Osteocyte (in vitro differentiated cells): ENCODE measurements at places on chromosomes 2 and 18. TPM values are rescaled to one million over a fixed set of nuclear protein-coding genes. Genes with fewer than 3 reads are reported as not detected.

NEB gene
- total RNA-seq, result 0.40 and 1.3 TPM in 2 replicates

PLGLB2 gene
- 5.9 and 7.0 TPM in 2 replicates for total RNA-seq

DNA sequence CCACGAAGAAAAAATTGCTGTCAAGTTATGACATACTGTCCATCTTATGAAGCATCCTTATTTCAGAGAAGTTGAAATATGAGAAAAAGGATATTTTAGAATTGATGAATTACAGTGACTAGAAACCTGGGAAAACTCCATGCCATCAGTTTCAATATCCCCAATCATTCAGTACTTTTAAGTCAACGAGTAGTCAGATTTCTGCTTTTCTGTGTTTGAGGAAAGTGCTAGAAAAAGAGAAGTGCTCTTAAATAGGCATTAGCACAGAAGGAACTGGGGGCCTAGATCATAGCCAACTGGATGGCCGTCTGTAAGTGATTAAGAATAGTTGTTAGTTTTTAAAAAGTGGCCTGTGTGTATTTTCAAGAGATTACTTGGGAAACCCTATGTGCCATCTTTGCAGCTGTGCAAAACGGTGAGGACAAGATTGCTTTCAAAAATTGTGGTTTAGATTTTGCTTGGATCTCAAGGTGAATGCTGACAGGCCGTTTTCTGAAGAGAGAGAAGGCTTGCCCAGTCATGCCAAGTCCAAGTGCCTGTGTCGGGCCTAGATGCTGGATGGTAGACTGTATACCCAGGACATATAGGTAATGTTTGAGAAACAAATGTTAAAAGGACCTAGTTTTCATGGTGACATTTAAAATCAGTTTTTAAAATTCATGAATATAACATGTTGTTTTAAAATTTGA, 5.1 kb downstream of the NEDD4L start:
- no peak for DNase-seq

RGPD4 gene
- 0.05 and 0.18 TPM in 2 replicates for total RNA-seq

DNA sequence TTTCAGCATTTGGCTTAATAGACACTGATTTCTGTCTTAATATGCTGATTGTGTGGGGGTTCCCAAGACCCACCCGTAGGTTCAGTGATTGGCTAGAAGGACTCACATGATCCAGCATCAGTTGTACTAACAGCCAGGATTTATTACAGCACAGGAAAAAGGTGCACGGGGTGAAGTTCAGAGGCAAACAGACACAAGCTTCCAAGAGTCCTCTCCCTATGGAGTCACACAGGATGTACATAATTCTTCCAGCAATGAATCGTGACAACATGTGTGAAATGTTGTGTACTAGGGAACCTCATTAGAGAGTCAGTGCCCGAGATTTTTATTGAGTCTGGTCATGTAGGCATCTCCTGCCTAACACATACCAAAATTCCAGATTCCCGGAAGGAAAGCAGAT, 52.8 kb downstream of the GALNT1 start:
- no peak for DNase-seq

DNA sequence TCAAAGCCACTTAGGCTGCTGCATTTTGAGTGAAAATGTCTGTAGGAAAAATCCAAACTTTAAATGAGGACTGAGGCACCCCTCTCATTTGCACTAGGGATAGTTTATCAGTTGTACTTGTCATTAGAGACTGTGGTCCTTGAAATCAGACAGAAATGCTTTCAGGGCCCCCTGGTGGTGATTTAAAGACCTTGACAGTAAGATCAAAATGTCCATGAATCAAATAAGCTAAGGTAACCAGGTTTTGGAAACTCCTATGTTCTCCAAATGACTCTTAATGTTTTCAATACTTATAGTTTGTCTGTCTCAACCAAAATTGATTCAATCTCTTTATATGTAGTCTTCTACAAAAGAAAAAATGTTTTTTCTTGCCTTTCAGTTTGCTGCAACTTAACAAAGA, 28.8 kb upstream of the DDX18 start:
- DNase-seq, result no peak

ANKRD30B gene
- not detected in 2 replicates for total RNA-seq

C2orf76 gene
- total RNA-seq, result 11.1 and 11.5 TPM in 2 replicates

DNA sequence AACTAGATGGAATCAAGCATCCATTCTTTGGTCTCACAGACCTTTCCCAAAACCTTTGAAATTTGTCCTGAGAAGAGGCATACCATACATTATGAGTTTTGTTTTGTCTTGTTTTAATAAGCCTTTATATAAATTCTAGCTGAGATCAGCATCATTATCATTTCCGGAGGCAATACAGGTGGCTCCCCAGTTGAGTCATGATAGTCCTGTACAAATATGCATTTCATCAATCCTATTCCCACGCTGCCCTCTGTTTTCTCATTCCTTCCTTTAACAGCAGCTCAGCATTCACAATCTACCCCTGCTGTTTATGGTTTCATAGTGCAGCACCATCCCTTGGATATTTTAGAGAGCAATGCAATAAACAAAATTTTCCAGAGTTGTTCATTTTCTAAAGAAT, 216.7 kb downstream of the TXNL1 start:
- DNase-seq, result no peak

CHST10 gene
- 14.4 and 17.3 TPM in 2 replicates for total RNA-seq

DNA sequence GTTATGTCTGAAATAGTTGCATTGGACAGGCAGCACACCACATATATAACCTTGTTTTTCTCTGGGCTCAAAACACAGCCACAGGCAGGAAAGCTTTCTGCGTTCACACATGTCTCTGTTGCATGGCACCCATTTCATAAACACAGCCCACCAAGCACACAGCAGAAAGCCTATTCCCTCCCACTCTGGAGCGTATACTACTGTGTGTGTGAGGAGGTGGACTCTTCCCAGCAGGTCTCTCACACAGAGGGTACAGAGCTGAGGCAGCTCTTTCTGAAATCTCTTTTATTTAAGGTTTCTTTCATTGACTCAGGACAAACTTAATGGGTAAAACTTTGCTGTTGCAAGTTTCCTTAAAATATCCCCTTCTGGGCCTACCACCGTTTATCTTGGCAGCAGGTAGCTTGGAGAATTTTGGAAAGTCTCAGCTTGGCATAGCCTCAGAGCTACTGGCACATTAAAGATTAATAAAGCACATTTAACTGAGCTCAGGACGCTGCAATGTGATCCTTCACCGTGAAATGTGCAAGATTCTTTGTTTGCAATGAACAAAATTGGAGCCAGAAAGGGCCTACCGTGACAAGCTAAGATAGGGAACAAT, 105.1 kb upstream of the NCKAP5 start:
- DNase-seq, result no peak

LIMS4 gene
- total RNA-seq, result 1.9 and 2.4 TPM in 2 replicates

GRCh38 chr2:16189029-16189835, 248.9 kb downstream of the MYCN start:
- DNase-seq, result no peak

DNA sequence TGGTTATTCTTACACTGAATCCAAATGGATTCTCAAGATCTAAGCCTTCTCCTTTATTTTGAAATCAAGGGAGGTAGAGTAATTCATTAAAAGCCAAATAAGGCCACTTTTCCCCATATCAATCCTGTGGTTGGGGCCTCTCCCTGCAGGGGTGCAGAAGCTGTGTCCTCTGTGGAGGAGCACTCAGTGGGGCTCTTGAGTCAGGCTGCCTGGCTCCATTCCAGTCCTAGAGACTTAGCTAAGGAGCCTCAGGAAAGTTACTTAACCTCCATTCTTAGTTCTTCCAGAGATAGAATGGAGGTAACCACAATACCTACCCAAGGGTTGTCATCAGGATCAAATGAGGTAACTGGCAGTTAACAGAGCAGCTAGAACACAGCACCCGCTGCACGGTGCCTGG, 564.3 kb downstream of the CMPK2 start:
- DNase-seq, result no peak

- peak; percentile 65 for DNase-seq
Measured at GRCh38 chr2:128466376-128466775, 147.7 kb upstream of the HS6ST1 start.

- DNase-seq, result peak; percentile 79
Measured at GRCh38 chr18:79508565-79509535, 113.1 kb downstream of the NFATC1 start.

SKOR2 gene
- not detected in 2 replicates for total RNA-seq

GRCh38 chr2:197075754-197076337, 149.3 kb upstream of the PGAP1 start:
- DNase-seq, result no peak

GRCh38 chr2:25582077-25582830, 91.1 kb downstream of the DTNB start:
- no peak for DNase-seq

- DNase-seq, result no peak
Measured at GRCh38 chr2:39686456-39686855, 20.7 kb downstream of the TMEM178A start.

NCKAP5 gene
- 0.46 and 0.50 TPM in 2 replicates for total RNA-seq

- DNase-seq, result no peak
Measured at GRCh38 chr2:49359721-49360406, 205.5 kb upstream of the FSHR start.

DNA sequence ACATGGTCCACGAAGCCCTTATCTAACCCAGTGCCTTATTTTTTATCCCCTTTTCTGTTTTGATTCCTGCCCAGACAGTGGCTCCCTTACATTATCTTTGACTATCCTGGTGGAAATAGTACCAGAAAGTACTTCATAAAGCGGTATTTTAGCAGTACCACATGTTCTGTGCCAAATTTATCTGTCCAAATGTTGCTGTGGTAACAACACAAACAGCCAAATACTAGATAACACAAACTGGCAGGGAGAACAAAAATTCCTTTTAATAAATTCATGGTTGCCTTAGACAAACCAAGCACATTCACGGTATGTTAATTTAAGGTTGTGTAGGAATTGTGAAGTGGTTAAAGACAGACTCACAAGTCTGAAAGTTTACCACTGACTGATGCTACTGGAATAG, 187.9 kb upstream of the LHCGR start:
- DNase-seq, result no peak

RAX gene
- not detected in 2 replicates for total RNA-seq

- no peak for DNase-seq
Measured at GRCh38 chr2:56011624-56012023, 88.0 kb upstream of the EFEMP1 start.

PTGR3 gene
- total RNA-seq, result 17.7 and 19.7 TPM in 2 replicates

MYL1 gene
- not detected in 2 replicates for total RNA-seq

DNA sequence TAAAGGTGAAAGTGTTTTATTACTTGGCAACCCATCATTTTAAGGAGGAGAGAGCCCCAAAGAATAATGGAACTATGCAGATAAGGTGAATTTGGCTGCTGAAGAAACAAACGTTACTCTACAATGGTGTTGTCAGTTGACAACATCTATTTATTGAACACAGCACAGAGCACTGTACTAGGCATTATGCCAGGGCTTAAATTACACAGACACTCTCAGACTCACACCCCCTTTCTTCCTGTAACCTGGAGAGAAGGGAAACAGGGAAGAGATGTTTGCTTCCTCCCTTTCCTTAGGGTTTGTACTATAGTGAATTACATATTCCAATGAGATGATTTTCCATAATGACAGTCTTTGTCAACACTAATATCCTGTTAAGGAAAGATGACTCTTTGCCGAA, 94.0 kb upstream of the ATP5MC3 start:
- no peak for DNase-seq

GRCh38 chr2:37599688-37600525, 71.5 kb downstream of the CDC42EP3 start:
- DNase-seq, result no peak

- peak; percentile 46 for DNase-seq
Measured at GRCh38 chr2:234293973-234294372, 202.9 kb downstream of the ARL4C start.

DNA sequence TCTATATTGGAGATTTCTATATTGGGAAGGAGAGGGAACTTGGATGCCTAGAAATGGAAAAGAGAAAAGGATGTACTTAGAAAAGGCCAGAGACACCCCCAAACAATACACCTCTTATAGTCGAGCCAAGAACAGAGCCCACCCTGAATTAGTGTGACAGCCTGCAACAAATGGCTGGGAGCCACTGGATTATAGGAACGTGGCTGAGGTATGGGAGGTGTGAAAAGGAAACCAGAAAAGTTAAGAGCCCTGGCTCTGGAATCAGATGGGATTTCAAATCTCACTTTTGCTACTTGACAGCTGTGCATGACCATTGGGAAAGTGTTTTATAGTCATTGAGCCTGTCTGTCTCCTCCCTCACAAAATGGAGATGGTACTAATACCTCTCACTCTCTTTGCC, 394.0 kb downstream of the ZNF521 start:
- no peak for DNase-seq

- no peak for DNase-seq
Measured at GRCh38 chr18:28606686-28607085, 429.8 kb upstream of the CDH2 start.

- DNase-seq, result no peak
Measured at GRCh38 chr18:46416706-46417638, 240.0 kb downstream of the LOXHD1 start.

UBE2E3 gene
- total RNA-seq, result 103 and 108 TPM in 2 replicates

MAP4K3 gene
- 35.0 and 47.9 TPM in 2 replicates for total RNA-seq

- DNase-seq, result peak; percentile 90
Measured at GRCh38 chr2:30208453-30208852, 22.9 kb upstream of the LBH start.

- DNase-seq, result no peak
Measured at GRCh38 chr2:136141510-136142149, 23.7 kb upstream of the CXCR4 start.

DNA sequence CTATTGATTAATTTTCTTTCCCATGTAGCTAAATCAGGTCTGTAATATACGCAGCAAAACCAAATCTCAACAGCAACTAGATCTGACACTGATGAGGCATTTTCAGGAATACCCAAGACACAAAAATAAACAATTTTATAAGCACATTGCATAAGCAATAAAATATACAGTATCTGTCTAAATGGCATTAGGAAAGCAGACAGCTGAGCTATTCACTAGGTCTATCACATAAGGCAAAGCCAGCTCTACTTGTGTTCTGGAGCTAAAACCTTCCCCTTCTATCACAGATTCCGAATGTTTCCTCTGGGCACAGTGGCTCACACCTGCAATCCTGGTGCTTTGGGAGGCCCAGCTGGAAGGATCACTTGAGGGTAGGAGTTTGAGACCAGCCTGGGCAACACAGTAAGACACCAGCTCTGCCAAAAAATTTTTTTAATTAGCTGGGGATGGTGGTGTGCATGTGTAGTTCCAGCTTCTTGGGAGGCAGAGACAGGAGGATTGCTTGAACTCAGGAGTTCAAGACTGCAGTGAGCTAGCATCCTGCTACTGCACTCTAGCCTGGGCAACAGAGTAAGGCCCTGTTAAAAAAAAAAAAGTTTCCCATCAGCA, 21.1 kb downstream of the PTPN2 start:
- DNase-seq, result no peak
